T-helper 9 cell (primary cell): ENCODE measurements at places on chromosomes 7 and 10.

GRCh38 chr7:122726881-122727280 is 24.2 kb upstream of the RNF148 start:
- DNase-seq = no peak

DNA sequence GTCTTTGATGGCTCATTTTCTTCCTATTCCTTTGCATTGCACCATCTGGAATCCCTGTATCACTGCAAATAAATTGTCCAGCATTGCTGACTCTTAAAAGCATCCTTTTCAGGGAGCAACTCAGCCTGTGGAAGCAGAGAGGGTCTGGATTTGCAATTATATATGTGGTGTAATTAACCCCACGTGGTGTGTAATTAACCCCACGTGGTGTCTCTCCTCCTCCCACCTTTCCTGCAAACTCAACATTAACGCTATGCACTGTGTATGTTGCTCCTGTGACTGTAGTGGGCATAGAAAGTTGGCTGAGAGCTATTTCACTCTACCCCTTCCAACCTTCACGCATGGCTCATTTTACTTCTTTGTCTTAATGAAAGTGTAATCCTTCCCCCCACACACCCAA is 689.0 kb upstream of the COBL start:
- no peak for DNase-seq

- no peak for DNase-seq
Observed at GRCh38 chr7:155219947-155220769, 77.5 kb upstream of the INSIG1 start.

DNA sequence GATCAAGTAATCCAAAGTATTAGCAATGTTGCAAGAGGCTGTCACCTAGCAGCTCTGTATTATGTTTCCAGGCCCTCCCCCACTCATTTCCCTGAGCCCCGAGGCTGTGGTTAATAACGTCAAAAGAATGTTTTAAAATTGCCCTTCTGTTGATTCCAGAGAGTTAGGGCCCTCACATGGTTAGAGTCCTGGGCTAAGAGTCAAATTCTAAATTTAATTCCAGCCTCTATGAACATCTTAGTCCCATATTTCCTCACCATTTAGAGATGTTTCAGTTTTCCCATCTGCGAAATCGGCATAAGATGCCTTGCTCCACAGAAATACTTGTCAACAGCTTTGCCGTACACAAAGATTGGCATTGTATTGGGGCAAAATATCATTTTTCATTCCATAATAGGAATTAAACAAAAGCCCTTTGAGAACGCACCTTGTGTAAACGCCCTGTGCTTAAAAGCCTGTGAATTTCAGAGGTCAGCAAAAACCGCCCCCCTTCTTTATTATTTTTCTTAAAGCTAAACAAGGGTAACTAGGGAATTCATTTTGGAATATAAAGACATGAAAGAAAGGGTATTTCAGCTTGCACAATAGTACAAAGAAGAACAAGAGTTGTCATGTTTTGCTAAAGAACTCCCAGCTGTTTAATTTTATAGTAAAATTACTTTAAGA is 135.8 kb downstream of the ARID5B start:
- DNase-seq = no peak

DNA sequence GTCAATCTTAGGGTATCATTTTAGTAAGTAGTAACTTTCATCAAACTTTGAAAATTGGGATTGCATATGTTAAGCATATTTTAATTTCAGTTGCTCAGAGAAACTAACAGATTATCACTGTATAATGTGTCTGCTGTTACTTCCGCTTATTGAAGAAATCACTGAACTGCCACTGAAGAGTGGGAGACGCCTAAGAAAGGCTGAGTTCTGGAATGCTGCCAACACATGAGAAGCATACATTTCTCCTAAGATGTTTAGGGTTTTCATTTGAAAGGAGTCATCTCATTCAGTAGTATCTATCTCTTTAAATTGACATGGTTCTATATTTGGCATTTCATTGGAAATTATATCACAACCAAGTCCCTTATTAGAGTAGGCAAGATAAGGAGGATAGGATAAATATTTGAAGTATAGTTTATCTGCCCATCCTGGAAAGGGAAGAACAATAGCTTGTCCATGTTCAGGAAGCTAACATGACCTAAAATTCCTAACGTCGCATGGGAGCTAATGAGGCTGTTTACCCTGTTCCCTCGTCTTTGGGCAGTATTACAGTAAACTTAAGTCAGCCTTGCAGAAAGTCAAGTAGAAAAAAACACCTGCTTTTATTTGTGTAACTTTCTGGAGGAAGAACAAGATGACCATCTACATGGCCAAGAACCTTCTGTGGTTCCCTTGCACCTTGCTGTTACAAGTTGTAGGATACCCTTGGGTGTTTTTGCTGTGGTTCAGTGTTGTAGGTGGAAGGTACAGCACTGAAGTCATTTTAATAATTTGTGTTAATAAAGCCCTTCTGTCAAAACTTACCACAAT is 67.3 kb downstream of the NHLRC2 start:
- no peak for DNase-seq

DNA sequence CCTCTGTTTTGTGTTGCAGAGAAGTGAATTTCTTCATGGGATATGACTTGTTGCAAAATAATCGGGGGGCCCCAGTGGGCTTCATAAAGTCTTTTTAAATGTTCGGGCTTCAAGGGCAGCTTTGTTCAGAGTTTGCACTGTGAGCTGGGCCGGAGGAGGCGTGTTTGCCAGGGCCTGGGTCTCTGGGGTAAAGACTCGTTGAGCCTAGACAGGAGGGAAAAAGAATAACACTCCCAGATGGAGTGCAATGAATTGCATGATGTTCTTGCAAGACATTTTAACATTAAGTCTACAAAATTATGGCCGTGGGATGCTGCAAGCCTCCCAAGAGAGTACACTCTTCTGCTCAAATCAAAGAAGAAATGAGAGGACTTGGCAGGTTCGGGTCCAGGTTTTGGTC is 23.6 kb downstream of the BMPER start:
- no peak for DNase-seq

DNA sequence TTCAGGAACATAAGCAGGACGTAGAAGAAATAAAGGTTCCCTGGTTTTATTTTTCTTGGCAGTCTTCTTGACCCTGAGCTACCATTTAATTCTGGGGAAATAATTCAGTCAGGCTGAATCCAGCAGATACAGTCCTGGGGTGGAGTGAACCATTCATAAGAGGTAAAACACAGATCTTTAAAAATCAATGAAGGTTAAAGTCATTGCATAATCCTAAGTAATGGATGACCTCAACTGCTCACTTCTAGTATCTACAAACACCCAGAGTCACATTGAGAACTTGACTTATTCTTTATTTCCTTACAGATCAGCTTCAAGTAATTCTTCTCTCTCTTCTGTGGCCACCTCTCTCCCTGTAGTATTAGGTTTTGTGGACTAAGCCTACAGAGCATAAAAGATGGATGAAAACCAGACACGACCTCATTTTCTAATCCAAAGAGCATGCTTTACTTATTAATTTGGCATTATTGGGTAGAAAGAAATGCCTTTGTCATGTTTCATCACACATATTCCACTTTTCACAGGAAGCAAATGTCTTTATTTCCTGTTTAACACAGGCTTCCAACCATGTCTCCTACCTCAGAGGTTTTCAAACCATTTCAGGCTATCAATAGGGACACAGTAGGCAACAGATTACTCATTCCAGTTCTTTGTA is 182.3 kb upstream of the IMMP2L start:
- DNase-seq = no peak

DNA sequence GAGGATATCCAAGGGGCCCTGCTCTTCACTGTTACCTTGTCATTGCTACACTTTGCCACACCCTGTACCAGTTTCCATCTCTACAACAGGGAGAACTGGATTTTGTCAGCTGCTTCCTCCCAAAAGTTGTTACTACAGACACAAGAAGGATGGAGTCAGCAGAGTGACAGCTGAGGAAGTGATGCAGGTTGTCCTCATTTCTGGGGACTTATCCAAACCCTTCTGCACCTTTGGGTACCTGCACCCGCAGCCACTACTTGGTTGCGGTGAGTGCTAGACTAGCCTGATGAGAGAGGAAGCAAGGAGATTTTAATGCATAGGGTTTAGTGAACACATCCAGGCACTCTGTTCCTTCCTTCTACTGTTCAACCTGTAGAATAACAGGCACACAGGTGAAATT is 281.0 kb downstream of the RPS24 start:
- no peak for DNase-seq

- DNase-seq = no peak
Observed at GRCh38 chr7:28621369-28621841, 209.1 kb downstream of the CREB5 start.

DNA sequence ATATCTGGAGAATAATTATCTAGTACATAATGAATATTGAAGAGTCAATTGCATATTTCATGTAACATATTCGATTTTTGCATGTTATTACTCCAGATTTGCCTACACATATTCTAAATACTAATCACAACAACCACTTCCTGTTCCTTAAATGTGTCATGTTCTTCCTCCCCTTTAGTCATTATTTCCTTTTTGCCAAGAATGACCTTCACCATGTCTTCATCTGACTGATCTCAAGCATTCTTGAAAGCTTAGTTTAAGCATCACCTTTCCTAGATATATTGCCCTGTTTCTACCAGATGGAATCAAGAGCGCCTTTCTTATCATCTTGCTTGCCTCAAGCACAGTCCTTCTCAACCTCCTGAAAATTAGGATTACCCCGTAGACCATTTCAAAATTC is 23.5 kb upstream of the MEOX2 start:
- no peak for DNase-seq

GRCh38 chr7:100949933-100950443 is 654 bp downstream of the MUC3A start:
- DNase-seq = no peak

DNA sequence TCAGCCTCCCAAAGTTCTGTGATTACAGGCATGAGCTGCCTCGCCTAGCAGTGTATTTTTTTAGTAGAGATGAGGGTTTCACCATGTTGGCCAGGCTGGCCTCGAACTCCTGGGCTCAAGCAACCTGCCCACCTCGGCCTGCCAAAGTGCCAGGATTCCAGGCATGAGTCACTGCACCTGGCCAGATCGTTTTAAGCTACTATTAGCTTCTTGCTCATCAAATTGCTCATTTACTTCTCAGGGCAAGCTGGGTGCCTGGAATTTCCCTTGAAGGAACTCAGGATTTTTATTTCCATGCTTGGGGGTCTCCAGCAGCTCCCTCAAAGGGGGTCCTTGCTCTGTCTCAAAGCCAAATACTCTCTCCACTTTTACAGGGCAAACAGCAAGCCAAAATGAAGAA is 798.0 kb upstream of the AUTS2 start:
- no peak for DNase-seq

DNA sequence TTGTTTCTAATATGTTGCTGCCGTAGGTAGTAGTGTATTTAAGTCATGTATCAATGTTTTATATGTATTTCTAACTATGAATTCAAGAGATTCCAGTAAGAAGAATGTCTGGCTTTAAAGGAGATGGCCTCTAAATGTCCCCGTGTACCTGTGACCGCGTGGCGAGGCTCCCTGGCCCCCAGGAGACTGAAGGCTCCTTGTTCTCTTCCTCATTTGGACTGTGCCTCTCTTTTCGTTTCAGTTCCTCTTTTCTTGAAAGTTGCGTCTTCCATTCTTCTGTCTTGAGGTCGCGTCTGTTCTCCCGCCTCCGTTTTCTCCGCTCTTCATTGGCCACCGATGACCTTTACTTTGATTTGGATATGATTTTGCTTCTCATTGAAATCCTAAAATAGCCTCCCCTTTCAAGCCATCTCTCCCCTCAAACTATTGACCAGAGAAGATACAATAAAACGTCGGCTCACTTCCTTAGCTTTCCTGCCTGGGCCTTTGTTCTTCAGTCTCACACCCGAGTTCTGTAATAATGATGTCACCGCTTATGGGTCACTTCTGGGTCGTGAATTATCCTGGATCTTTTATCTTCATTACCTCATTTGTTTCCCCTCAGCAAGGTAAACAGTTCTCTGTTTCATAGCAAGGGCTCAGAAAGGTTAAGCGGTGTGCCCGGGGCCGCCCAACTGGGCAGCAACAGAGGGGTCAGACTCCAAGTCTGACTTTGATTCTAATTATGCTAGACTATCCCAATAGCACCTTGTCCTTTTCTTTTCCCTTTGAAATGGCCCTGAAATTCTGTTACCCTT is 28.7 kb downstream of the WIPI2 start:
- no peak for DNase-seq

- DNase-seq = no peak
Observed at GRCh38 chr7:114938785-114939184, 16.9 kb downstream of the MDFIC start.

- no peak for DNase-seq
Observed at GRCh38 chr7:66748791-66749190, 8.3 kb downstream of the RABGEF1 start.

- peak; percentile 32 for DNase-seq
Observed at GRCh38 chr10:70925377-70926225, 37.2 kb upstream of the PCBD1 start.

- DNase-seq = peak; percentile 39
Observed at GRCh38 chr10:50622706-50623662, 772 bp downstream of the SGMS1 start.

GRCh38 chr7:1544178-1544895 is 11.7 kb downstream of the TMEM184A start:
- DNase-seq = no peak

DNA sequence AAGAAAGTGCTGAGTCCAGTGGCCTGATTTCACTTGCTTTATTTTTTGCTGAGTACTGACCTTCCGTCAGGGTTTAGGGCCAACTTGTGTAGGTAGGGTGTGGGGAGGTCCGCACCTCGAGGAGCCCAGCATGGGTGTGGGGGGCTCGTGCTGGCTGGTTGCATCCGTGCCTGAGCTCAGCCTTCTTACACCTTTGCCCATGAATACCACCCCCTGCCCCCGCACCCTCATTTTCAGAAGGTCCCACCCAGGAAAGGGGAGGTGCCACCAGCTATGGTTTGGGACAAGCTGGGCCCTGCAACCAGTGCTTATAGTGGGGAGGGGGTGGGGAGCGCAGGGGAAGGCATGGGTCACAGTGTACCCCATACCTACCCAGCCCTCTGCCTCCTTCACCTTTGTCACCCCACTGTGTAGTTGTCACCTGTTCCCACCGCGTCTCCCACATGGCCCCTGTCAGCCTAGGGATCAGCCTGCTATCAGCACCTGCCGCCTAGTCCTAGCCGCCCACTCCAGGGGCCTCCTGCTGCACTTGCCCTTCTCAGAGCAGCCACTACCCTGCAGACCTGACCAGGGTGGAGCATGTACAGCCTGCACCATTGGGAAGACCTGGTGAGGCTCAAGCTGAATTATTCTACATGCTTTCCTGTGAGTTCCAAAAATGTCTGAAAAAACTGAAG is 146.2 kb upstream of the RET start:
- no peak for DNase-seq

GRCh38 chr7:131057015-131057793 is 270.5 kb upstream of the MKLN1 start:
- DNase-seq = no peak

- no peak for DNase-seq
Observed at GRCh38 chr7:84998665-84999064, 188.2 kb downstream of the SEMA3D start.
